ENCODE measurements at places on chromosomes 2 and 18. TPM values are rescaled to one million over a fixed set of nuclear protein-coding genes. Genes with fewer than 3 reads are reported as not detected.

The IL1RL1 gene
- total RNA-seq, result 2.5 TPM

The CCDC85A gene
- total RNA-seq, result 5.5 TPM

DNA sequence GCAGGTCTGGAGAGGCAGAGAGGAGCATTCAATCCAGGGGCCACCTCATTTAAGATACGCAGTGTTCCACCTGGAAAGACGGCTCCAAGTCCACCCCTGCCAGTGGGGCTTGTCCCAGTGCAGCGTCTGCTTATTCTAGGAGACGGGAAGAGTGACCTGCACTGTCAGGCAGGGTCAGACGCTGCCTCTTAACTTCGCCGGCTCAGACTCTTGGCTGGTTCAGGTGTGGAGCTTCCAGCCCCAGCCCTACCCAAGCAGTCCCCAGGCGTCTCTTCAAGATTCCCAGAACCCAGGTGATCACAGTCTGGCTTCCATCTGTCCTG is 208.5 kb downstream of the TFCP2L1 start:
- no peak for DNase-seq

GRCh38 chr2:232865165-232865564 is 4.9 kb upstream of the SNORC start:
- DNase-seq, result no peak

GRCh38 chr2:157307021-157307420 is 18.6 kb downstream of the ERMN start:
- no peak for DNase-seq

GRCh38 chr2:112093216-112093615 is 38.1 kb downstream of the TMEM87B start:
- DNase-seq, result no peak

DNA sequence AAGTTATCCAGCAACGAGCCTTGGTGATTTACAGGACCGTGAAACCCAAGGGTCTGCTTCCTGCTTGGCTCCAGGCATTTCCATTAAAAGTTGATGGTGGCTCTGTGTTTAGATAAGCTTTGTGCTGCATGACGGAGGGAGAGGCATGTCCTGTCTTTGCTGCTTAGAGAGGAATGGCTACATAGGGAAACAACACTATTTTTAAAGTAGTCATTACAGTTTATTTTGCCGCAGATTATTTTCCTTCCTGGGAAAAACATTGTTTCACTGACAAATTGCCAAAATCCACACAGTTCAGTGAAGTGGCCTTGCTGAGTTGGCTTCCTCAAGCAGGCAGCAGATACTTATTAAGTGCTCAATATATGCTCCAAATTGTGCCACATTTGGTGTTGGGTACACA is 98.5 kb downstream of the THSD7B start:
- no peak for DNase-seq

DNA sequence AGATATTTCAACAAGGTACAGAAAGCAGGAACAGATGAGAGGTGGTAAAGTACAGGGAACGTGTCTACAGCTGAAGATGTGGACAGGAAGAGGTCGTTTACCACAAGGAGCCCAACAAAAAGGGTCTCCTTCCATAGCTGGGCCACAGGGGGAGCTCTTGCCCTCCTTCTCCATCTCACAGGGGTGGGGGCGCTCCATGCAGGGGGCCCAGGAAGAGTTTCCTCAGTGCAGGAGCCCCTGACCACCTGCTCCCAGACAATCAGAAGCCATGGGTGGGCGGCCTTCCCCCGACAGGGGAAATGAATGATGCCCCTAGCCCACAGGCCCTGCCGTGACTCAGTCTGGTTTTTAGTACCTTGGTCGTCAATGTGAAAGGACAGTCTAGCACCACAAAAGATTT is 163.6 kb upstream of the ZNF516 start:
- no peak for DNase-seq

DNA sequence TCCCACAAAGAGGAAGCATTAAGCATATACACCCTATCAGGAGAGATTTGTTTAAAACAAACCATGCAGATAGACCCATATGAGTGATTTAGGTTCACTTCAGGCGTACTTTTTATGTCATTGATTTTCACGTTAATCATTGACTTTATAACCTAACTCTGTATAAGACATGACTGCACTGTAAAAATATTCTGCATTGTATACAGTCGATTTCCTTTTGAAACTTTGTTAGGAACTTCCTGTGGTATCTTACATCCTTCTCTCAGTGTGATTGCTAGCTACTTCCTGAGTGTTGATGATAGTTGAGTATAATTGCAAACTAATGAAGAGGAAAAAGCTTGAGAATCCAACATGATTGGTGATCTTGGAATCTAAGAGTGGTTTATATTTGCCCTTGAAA is 69.4 kb downstream of the XIRP2 start:
- DNase-seq, result no peak

DNA sequence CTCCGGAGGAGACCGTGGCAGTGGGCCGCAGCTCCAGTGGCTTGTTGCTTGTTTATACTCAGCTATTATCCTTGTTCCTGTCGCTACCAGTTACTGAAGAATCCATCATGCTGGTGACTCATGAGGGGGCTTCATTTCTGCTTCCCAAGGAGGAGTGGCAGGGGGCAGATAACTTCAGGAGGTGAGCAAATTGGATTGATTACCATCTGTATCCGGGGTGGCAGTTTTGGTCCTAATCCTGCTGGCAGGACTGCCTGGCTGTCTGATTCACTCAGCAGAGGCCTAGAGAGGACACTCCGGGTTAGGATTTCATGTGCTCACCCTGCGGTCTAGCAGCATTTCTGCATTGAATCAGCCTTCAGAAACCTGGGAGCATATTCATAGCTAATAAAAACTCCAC is 230.0 kb downstream of the ACTR3 start:
- DNase-seq, result no peak

DNA sequence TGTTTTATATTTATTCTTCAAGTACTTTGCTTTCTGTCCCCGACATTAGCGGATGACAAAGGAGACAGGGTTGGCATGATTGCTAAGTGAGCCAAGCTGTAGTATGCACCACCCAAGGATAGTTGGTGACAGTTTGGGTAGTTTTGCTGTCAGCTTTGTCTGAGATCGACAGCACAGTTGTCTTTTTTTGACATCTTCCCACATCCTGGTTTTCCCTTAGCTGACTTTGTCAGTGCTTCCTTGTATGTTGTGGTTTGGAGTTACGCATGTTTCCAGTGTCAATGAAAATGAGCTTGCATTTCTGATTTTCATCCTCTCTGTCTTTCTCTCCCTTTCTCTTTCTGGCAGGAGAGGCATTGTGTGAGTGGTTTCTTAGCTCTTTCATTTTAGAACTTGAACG is 44.6 kb upstream of the DOCK10 start:
- no peak for DNase-seq

- DNase-seq, result no peak
Observed at GRCh38 chr2:696463-696862, 19.3 kb upstream of the TMEM18 start.

DNA sequence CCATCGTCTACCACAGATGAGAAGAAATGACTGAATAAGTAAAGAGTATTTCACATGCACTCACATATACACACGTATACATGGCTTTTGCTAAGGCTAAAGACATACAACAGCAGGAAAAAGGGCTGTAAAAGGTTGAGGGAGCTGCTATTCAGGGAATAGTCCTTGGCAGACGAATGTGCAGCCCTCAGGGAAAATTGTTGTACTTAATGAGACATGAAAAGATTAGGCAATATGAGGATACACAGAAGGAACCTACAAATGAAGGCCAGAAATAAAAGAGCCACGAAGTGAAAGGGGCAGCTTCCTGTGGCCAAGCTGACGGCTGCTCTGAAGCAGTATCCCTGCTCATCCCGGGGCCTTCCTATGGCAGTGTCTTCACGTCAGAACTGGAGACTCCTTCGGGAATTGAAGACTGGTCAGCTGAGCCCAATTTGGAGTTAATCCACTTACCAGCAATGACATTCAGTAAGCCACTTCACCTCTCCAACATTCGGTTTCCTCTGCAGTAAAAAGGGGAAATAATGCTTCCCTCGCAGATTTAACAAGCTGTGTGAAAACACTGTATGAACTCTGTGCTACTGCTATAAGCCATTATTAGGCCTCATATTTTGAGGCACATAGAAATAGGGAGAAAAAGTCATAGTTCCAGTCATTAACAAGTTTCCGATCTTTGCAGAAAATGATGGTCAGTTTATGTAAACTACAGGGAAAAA is 221.8 kb downstream of the STK39 start:
- DNase-seq, result no peak

All from left ventricle myocardium superior (tissue), 1 donor.